ENCODE measurements at places on chromosomes 5 and 9.

- DNase-seq = no peak
These were observed 270.7 kb upstream of the PAPPA start for GRCh38 chr9:115882911-115883310.

DNA sequence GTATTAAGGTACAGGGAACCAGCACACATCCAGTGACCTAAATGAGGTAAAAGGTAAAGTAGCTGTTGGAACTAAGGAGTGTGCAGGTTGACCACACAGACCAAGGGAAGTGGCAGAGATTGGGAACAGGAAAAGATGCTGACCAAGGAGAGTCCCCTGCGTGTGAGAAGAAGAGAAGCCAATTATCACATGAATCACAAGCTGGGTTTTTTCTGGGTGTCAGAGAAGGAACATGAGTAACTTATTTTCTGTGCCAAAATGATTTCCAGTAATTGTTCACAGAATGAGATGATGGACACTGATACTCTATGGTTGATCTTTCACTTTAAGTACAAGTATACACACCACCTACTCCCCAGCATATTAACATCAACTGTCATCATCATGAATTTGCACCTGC, 130.7 kb upstream of the ACO1 start:
- DNase-seq = no peak

DNA sequence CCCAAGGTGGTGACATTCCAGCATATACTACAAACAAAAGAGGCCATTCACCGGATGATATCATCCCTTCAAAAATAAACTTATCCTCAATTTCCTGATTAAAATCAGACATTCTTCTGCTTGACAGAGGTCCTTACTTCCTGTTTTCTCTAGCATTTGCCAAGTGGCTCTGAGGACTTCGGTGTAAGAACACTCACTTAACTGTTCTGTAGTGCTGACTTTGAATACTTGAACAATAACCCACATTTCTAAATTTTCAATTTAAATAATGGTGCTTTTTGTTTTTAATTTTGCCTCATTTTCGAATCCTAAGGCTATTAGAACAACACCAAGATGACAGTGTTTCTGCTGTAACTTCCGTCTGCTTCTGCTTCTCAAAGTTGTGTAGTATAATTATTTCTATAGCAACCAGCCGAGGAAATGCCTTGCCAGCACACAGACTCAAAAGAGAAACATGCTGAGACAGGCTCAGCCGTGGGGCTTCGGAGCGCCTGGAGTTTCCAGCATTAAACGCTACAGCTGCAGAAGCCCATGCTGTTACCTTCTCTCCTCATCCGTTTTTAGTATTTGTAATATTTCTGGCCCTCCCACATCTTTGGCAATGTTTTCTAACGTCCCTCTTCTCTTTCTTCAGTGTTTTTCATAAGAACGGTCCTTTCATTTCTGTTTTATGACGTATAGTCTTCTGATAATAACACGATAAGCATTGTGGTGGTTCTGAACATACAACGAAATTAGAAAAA, 19.5 kb upstream of the ANXA1 start:
- peak; percentile 83 for DNase-seq

GRCh38 chr9:99296291-99296951, 74.3 kb downstream of the SEC61B start:
- no peak for DNase-seq

GRCh38 chr9:121682926-121683515, 31.6 kb downstream of the DAB2IP start:
- no peak for DNase-seq

DNA sequence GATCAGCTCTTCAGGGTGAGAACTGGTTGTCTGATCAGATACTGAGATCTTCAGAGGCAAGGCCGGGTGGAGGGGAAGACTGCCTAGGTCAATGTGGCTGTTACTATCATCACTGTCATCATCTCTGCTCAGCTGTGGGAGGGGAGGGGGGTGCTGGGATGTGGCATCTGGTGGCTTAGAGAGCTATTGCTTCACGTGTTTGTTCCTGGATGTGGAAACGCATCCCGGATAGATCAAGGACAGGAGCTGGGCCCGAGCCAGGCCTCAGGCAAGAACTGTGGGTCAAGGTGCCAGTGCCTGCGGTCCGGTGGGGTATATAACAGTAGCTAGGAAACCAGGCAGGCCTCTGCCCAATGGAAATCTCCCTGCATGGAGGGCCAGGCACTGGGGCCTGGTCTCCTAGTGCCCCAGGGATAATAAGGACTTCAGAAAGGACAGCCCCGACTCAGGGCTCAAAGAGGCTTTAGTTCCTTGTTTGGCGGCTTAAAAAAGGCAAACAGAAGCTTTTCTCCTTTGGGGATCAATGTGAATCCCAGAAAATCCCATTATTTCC, 30.3 kb upstream of the TIFAB start:
- DNase-seq = peak; percentile 8

GRCh38 chr5:59786334-59786805, 107.2 kb downstream of the PDE4D start:
- DNase-seq = peak; percentile 60

DNA sequence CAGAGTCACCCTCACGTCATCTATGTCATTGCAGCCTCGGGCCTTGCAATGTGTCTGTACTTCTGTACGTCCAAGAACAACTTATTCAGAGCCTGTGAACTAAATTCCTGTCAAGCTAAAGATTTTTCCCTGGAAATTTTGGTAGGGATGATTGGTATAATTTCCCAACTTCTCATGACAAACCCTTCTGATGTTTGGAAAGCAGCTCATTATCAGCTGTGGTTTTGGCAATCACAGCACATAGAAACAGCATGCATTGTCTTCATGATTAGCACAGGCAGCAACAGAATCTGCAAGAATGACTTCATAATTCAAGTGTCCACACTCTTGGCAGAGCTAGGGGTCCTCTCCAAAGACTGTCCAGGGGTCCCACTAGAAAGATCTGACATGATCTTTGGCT, 49.5 kb downstream of the APBA1 start:
- no peak for DNase-seq
